ENCODE measurements at places on chromosomes 1 and 21.

GRCh38 chr1:220500372-220500771 lies 27.6 kb upstream of the MARK1 start:
- no peak for DNase-seq

DNA sequence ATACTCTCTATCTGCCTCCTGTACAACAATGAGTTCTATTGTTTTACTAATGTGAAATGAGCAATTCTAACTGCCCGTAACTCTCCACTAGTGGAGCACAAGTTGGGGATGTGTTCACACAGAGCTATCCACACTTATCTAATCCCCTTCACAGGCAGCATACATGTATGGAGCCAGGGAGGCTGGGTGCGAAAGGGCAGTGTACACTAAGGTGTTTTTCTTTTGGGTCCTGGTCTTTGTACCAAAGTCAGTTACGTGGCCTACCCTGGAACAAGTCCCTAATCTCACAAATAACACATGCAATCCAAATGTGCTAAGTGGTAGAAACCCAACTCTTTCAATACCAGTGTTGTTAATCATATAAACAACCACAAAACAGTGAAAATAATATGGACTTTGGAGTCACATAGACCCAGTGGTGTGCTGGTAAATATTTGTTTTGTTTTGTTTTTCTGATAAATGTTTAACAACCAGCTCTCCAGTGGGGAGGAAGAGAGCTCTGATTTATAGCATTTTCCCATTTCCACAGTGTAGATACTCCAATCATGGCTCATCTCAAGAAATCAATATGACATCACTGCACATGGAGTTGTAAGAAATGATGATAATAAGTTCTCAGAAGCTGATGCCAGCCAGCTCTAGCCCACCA lies 319.9 kb upstream of the DUSP10 start:
- no peak for DNase-seq

GRCh38 chr1:25065795-25066238 lies 135.7 kb upstream of the RUNX3 start:
- no peak for DNase-seq

DNA sequence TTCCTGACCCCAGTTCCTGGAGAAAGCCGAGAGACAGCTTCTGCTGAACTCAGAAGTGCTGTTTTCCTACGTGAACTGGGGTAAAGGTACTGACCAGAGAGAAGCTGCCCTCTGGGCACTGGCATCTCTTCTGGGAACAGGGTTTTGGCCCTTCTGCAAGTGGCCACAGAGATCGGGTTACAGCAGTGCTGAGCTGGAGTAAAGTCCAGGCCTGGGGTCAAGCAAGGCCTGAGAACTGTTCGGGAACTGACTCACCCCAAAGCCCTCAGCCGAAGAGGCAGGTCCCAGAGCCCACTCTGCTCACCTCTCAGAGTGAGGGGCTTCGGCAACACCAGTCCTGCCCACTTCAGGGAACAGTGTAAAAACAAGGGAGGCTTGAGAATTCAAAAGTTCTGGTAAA lies 177.2 kb upstream of the RUNX1 start:
- DNase-seq: peak; percentile 29

- no peak for DNase-seq
Measured at GRCh38 chr1:32111789-32112188, 3.9 kb downstream of the KPNA6 start.

DNA sequence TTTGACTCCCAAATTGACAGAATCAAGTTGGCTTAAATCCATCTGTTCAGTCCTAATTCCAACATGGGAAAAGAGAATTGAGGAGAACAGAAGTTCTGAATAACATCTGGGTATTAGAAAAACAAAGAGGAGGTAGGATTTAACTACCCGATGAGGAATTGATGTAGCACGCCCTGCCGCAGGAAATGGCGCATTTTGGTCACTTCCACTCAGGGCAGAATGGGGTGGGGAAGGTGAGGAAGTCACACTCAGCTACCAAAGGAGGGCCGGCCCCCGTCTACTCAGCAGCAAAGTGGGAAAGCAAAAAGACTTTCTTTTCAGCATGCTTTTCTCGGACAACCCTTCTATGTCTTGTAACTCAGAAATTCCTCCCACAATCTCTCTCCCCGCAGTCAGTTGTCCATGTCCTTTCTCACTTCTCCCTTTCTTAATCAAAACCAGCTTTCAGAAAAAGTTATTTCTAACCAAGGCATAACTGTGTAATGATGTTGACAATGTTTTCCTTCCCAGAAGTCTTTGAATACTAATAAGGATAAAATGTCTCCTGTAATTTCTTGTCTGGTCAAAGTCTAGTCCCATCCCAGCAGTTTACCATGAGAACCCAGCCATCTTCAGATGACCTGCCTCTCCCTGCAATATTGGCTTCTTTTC lies 60.5 kb upstream of the SIPA1L2 start:
- no peak for DNase-seq

- DNase-seq: peak; percentile 10
Measured at GRCh38 chr1:87421809-87422208, 93.1 kb downstream of the LMO4 start.

- DNase-seq: no peak
Measured at GRCh38 chr1:29120367-29120766, 3.3 kb downstream of the TMEM200B start.

GRCh38 chr1:195872376-195872775 lies 735.9 kb downstream of the KCNT2 start:
- DNase-seq: no peak

GRCh38 chr21:38151021-38151645 lies 105.7 kb upstream of the KCNJ15 start:
- no peak for DNase-seq

- no peak for DNase-seq
Measured at GRCh38 chr1:22850681-22851080, 122.0 kb downstream of the LACTBL1 start.

- DNase-seq: no peak
Measured at GRCh38 chr1:163412221-163412620, 90.5 kb downstream of the NUF2 start.

DNA sequence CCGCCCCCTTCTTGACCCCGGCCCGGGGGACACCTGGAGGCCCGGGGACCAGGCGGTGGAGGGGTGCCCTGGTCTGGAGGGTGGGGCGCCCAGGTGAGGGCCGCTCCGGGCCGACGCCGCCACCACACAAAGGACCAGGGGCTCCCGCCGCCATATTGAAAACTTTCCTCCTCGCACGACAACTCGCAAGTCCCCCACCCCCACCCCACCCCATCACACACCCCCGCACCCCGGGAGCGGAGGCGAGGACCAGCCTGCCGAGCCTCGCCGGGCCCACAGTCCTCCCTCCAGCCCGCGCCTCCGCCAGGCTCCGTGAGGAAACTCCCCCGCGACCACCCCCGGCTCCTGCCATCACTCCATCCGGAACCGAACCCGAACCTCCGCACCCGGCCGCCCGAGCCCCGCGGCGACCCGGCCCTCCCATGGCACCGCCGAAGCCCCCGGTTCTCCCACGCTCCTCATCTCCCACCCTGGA lies 733 bp downstream of the KDM5B start:
- DNase-seq: no peak

DNA sequence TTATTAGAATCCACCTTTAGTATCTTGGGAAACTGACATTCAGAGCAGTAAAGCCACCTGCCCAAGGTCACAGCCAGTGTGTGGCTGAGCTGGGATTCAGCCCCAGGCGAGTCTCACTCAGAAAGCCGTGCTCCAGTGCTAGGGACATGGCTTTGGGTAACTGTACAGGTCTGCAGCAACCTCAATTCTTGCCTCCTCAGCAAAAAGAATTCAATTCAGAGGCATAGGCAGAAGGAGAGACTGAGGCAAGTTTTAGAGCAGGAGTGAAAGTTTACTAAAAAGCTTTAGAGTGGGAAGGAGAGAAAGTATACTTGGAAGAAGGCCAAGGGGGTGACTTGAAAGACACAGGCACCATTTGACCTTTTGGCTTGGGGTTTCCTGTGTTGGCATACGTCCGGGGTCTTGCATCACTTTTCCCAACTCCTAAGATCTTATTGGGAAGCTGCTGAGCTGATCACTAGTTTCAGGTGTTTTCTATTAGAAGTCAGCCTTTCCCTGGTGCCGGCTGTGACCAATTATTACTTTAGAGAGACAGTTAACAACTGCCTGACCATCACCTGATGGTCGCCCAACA lies 529.3 kb downstream of the MATN1 start:
- no peak for DNase-seq

GRCh38 chr1:212213784-212214183 lies 71.4 kb upstream of the PPP2R5A start:
- peak; percentile 32 for DNase-seq

DNA sequence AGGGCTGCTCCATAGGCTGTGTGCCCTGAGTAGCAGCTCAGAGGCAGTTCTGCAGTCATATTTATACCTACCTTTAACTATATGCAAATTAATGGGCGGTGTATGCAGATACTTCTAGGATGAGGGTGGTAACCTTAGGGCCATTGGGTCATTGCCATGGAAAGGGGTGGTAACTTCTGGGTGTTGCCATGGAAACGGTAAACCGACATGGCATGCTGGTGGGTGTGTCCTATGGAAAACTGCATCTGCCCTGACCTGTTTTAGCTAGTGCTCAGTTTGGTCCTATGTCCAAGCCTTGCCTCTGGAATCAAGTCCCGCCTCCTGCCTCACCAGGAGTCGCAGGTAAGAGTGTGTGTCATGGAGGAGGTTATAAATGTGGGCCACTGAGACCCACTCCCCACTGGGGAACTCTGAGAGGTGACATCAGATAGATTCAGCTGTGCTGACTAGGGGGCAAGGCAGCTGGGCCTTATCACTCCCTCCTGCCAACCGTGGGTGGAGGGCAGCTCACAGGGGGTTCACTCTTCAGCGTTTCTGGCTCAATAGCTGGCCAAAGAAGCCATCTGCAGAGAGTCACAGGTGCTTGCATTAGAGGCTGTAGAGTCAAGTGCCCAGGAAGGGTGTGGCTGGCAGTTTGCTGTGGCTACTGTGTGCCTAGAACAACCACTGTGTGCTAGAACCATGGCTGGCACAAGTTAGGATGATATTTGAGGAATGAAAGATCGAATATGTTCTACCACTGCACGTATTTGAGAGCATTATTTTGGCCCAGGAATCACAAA lies 19.0 kb downstream of the BACE2 start:
- no peak for DNase-seq

DNA sequence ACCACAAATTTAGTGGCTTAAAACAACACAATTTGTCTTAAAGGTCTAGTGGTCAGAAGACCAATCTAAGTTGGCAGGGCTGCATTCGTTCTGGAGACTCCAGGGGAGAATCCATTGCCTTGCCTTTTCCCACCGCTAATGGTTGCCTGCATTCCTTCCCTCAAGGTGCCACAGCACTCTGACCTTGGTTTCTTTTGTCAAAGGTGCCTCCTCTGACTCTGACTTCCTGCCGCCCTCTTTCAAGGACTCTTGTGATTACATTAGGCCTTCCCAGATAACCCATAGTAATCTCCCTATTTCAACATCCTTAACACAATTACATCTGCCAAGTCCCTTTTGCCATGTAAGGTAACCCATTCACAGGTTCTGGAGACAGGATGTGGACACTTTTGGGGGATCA lies 145.3 kb downstream of the S1PR1 start:
- DNase-seq: no peak

DNA sequence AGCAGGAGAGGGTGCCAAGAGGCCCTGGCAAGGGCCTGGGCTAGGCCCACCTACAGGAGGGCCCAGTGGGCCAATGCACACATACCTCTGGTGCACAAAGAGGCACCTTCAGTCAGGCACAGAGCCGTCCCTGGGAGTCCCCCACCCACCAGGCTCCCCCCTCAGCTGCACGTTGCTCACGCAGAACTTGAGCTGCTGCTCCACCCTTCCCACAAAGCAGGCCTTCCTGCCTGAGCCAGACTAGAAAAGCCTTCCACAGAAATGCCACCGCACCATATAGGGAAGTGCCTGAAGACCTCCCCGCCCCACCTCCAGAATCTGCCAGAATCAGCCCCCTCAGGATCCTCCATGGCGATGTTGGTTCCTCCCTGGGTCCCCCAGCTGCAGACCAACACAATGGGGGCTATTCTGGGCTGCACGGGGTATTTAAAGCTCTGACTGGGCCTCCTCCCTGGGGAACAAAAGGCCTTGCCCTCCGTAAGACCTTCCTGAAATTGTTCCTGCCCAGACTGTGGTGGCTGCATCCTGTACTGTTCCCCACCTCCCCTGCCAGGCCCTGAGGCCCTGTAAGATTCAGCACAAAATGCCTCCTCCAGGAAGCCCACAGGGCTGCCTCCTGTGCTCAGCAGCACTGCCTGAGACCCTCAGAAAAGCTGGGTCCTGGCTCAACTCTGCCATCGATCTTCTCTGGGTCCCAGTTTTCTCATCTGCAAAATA lies 27.2 kb downstream of the HSPG2 start:
- DNase-seq: no peak

DNA sequence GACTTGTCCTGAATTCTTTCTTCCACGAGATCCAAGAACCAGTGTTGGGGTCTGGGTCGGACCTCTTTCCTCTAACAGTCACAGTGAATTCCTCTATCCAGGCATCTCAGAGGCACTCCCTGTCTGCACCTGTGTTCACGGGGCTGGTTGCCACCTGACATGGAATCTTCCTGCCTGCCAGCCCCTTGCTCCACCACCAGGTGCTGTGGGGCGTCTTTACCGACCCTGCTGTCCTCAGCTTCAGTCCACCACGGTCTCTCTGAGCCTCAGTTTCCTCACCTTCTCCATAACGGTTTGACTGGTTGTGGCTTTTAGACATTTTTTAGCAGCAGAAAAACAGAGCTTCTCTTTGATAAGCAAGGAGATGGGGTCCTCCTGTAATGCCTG lies 62.7 kb downstream of the SDC3 start:
- DNase-seq: no peak

Measured in LoVo (cell line).